ENCODE measurements at places on chromosomes 11 and 22.

- DNase-seq: peak; percentile 53
Observed at GRCh38 chr11:125164422-125165110, at the start of gene PKNOX2. Gene PKNOX2 (plus strand): TSS chr11:125164751. CDS start chr11:125351306, 186,555 bp downstream.

DNA sequence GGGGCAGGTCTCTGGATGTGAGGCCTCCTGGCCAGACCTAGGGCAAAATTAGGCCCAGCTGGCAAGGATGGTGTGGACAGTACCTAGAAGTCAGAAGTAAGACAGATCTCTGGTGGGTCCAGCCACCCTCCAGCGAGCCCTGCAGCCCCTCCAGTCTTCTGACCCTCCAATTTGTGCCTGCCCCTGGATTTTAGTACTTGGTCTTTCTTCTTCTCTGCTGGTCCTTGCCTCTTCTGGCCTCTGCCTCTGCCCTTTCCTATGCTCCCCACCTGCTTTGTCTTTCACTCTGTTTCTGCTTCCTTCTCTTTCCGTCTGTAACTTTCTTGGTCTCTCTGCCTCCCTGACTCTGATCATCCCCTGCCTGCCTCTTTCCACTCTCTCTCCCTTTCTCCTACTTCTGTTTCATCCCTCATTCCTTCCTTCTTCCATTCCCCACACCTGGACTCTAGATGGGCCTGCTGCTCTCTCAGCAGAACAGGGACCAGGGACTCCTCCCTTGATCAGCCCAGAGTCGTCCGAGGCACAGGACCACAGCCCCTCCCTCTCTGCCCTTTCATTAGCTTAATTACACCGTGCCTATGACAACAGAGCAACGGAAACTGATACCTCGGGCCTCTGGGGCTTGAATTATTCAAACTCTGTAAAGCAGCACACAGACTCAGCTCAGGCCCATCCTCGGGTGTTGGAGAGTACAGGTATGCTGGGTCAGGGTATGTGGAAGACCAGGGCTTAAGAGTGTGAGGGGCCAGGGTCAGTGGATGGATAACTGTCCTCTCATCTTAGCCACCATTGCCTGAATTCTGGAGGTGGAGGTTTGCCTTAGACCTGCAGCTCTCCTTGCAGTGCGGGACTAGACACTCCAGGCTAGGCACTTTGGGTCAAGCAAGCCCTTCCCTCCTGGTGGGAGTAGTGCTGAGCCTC is at the start of gene CHRNA10:
TSS of gene CHRNA10 (minus strand) at position 51 of the 921 bp plus-strand sequence. CDS start 72 bp downstream, outside the sequence.
- DNase-seq: no peak

DNA sequence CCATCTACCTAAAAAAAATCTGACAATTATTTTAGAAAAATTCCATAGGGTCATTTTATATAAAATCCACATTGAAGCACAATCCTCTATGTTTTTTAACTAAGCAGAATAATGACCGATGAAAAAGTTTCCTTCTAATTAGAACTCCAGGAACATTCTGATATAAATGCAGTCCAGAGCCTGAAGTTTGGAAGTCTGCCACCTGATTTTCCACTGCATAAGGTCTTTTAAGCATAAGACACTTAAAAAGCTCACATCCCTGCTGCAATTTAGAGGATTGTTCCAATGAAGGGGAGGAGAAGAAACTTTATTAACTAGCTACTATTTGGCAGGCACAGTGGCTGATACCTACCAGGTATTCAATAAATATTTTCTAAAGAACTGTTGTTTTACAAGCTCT is 570.3 kb upstream of the ANO5 start:
- DNase-seq: no peak

- DNase-seq: no peak
Observed at GRCh38 chr11:127138613-127139012, 138.0 kb upstream of the KIRREL3 start.

- no peak for DNase-seq
Observed at GRCh38 chr11:67433536-67434394, 3.7 kb downstream of the PTPRCAP start.

DNA sequence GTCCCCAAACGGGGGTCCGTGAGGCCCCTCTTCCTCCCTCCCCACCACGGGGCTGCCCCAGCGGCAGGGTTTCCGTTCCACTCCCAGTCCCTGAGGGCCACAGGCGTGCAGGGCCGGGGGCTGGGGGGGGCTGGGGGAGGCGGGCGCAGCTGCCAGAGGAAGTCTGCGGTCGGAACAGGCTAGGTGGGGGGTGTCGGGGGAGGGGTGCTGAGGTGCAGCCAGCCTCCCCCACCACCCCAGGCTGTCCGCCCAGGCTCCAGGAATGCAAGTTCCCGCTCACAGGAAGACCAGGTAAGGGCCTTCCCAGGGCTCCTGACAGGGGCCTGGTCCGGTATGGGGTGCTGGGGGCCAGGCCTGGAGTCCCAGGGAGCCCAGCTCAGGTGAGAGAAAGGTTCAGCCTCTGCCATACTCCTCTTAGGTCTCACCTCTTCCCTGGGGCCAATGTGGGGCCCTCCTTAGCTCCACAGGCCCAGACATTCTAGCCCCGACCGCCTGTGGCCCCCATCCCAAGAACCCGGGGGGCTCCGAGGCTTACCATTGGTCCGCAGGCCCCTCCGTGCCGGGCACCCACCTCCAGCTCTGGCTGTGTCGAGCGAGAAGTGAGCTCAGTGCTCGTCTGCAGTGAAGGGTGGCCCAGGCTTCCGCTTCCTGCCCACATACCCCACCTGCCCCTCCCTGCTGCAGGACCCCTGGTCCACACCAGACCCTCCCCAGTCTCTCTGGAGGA is at the start of gene PTPRCAP:
TSS of gene PTPRCAP (minus strand) at position 601 of the 727 bp plus-strand sequence. CDS start at position 538, 63 bp downstream.
- DNase-seq: peak; percentile 22

- no peak for DNase-seq
Observed at GRCh38 chr22:25120761-25121212, 78.9 kb upstream of the CRYBB3 start.

- DNase-seq: no peak
Observed at GRCh38 chr11:15418921-15419320, 304.2 kb downstream of the INSC start.

DNA sequence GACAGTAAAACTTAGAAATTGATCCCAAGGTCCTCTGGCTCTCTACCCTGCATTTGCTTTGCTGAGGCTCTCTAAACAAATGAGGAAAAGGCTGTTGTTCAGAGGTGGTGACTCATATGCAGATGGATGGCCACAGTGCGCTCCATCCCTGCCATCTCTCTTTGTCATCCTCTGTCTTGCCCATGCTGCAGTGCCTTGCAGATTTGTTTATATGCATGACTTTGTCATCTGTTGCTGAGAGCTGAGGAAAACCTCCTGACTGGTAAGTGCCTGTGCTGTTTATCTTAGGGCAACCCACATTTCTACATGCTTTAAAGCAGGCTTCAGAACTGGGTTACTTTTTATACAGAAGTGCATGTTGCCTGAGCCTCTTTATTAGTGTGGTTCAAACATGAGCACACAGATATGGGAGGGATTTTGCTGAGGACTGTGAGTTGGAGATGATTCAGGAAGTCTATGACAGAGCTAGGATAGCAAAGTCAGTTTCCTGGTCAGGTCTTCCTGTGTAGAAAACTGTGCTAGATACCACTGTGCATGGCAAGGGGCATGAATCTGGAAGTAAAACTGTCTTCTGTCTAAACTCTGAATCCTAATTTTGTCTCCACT is 57.4 kb downstream of the JAM3 start:
- DNase-seq: peak; percentile 86

- peak; percentile 70 for DNase-seq
Observed at GRCh38 chr22:46105494-46106278, 44.6 kb upstream of the PPARA start.

- DNase-seq: no peak
Observed at GRCh38 chr11:122405547-122406341, 249.8 kb upstream of the UBASH3B start.

DNA sequence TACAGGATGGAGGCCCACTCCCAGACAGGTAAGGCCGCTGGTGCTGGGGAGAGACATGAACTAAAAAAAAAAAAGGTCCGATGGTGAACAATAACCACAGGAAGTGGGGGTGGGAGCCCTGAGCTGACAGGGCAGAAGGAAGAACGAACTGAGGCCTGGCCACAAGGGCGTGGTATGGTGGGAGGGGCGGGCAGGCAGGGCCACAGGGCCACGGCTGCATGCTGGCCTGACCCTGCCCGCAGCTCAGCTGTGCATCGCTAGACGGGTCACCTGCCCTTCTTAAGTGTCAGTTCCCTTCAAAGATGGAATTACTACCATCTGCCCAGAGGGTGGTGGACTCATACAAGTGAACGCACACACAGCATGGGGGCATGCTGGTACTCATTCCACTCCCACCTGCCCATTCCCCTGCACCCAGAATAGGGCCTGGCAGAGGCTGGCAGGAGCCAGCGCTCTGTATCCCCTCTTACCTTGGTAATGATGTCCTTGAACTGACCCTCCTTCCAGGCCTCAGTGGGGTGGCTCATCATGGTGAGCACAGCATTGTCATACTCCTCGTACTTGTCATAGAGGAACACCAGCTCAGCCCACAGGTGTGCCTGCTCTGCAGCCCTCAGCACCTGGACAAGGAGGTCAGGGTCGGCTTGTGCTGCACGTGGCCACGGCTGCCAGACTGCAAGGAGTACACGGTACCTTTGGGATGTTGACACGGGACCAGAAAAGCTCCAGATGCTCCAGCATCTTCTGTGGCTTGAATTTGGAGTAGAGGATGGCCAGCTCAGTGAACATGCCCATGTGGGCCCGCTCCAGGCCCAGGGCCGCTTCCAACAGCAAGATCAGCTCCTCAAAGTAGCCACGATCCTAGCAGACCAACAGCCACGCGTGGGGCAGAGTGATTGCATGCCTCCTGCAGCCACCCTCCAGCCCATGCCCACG is 17.5 kb upstream of the SLC25A1 start:
- no peak for DNase-seq

DNA sequence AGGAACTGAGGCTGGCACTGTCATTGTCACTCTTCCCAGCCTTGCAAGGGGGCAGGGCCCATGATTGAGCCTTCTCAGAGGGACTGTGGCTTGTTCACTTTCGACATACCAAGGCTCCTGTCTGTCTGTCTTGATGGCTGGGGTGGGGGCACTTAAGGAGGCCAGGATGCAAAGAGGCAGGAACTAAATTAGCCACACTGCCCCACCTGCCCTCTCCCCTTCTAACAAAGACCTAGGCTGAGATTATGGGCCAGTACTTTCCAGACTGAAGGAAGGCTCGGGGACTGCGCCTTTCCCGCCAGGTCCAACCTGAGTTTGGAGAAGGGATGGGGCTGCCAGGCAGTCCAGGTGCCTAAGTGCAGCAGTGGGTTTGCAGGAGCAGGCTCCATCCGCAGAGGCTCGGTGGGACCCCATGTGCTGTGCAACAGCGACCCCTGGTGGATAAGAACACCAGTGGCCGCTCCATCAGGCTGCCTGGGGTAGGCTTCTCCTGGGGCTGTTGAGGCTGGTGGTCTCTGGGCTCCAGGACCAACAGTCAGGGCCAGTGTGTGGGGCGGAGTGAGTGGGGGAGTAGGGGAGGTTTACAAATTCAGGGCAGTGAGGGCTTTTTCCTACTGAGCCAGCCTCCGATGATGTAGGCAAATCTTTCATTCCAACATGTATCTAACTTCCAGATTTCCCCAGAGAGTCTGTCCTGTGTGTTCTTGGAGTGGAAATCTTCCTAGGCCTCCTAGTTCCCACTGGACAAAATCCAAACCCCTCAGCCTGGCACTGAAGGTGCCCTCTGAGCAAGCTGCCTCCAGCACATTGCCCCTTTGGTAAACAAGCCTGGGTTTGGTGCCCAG is 93.9 kb downstream of the INSC start:
- DNase-seq: peak; percentile 54

- DNase-seq: no peak
Observed at GRCh38 chr22:23101524-23101923, 31.2 kb downstream of the GNAZ start.

DNA sequence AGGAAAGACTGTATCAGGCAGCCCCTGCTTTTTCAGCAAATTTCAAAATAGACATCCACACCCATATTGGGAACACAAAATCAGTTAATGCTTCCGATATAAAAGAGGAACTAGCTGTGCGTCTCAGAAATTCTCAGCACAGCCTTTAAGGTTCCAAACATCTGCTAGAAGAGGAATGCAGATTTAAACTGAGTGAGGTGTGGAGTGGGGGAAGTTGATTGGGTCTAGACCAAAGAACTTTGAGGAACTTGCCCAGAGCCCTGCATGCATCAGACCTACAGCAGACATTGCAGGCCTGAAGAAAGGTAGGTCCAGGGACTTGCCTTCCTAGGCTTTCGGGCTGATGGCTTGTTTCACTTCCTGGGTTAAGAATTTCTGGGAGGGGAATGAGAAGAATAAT is at the start of gene MS4A4A:
TSS of gene MS4A4A (plus strand) at position 255 of the 400 bp plus-strand sequence. CDS start at position 265, 10 bp downstream.
- no peak for DNase-seq

DNA sequence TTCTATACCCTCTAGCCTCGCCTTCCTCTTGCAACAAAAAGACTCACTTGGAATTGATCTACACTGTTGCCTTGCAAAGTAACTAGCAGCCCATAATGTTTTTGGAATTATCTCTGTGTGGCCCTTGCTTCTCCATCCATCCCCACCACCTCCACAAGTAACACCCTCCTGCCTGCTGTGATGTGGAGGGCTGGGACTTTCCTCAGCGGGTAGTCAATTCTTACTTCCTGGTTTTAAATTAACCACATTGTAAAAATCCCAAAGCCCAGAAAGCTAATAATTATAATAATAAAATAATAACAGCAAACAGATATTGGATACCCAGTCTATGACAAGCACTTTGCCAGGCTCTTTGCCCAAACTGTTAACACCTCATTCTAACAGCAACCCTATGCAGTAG is 40.8 kb upstream of the GALNT18 start:
- no peak for DNase-seq

DNA sequence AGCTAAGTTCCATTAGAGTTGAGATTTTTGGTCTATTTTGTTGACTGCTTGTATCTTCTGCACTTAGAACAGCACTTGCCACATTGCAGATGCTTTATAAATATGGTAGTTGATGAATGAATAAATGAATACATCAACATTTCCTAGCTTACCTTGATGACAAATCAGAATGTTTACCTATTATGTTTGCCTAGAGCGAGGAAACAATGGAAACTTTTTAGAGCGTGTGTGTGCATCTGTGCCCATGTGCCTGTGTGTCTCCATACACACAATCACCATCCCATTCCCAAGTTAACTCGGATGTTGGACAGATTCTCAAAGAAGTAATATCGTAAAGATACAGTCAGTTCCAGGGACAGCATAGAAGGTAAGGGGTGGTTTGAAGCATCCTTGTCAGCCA is 139.1 kb downstream of the DBX1 start:
- DNase-seq: no peak

GRCh38 chr11:72626414-72626936 is 47.7 kb downstream of the PDE2A start:
- DNase-seq: no peak

- peak; percentile 42 for DNase-seq
Observed at GRCh38 chr11:87466223-87466622, 428.5 kb downstream of the TMEM135 start.

GRCh38 chr11:90836031-90836430 is 613.2 kb upstream of the CHORDC1 start:
- no peak for DNase-seq

- no peak for DNase-seq
Observed at GRCh38 chr22:48084729-48085050, 1322.2 kb downstream of the TBC1D22A start.
